Hippocampal formation (tissue), 2 donors: ENCODE measurements at places on chromosomes 6 and 20.

- DNase-seq, result no peak
Observed at GRCh38 chr20:31474097-31474436, 860 bp downstream of the DEFB124 start.

GRCh38 chr6:158321960-158322359 is 9.7 kb downstream of the TULP4 start:
- DNase-seq, result no peak

GRCh38 chr6:139373928-139374356 is 506 bp downstream of the CITED2 start:
- no peak for DNase-seq

DNA sequence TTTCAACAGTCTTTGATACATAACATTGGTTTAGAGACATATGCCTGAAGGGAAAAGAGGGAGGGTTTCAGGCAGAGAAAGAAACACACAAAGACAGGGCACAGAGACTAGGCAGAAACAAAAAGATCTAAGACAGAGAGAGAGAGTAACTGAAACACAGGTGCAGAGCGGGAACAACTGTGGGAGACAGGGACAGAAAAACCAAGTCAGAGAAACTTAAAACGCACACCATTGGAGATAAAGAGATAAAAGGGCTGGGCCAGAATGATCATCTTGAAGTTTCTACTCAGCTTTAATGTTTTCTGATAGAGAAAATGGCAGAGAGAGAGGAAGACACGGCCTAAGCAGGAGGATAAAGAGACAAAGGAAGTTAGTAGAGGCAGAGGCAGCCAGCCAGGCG is 11.8 kb downstream of the UNC5CL start:
- DNase-seq, result no peak

GRCh38 chr20:63574156-63574828 is at the start of gene HELZ2:
Gene HELZ2 (minus strand): TSS chr20:63574239. CDS start chr20:63572385, 1,854 bp downstream.
- DNase-seq, result no peak
